ENCODE measurements at places on chromosomes 3 and 15. TPM values are rescaled to one million over a fixed set of nuclear protein-coding genes. Genes with fewer than 3 reads are reported as not detected.

DNA sequence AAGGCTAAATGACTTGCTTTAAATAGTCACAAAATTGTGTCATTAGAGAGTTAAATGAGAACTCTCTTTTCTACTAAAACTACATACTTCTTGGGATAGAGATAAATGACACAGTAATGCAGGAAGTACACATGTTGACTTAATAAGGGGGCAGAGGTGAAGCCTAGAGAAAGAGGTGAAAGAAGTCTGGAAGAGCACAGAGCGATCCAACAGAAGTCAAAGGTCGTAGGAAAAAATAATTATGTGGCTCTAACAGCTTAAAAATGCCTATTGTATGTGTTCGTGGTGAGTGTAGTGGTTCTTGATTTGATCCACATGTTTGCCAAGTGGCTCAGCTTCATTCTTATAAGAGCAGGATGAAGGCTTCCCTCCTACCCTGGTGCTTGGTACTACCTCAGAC, 61.7 kb downstream of the TMEM212 start:
- no peaks in the 10 kb centered on the region for H3K27me3 ChIP-seq
- DNase-seq = no peak
- no peaks in the 10 kb centered on the region for H3K4me1 ChIP-seq
- no peak overlapping the region for H3K27ac ChIP-seq

- H3K36me3 ChIP-seq = no peaks in the 10 kb centered on the region
- H3K27me3 ChIP-seq = no peaks in the 10 kb centered on the region
- no peak overlapping the region for H3K4me3 ChIP-seq
- peak; percentile 23 for DNase-seq
- H3K27ac ChIP-seq = no peak overlapping the region
Measured at GRCh38 chr3:104102386-104102785, 1264.3 kb upstream of the ALCAM start.

GRCh38 chr3:193872265-193872753, 263.6 kb upstream of the HES1 start:
- no peak for DNase-seq
- no peaks in the 10 kb centered on the region for H3K27me3 ChIP-seq
- no peak overlapping the region for H3K4me3 ChIP-seq
- H3K27ac ChIP-seq = no peak overlapping the region
- peaks cover 20% of the 10 kb centered on the region for H3K4me1 ChIP-seq
- no peaks in the 10 kb centered on the region for H3K36me3 ChIP-seq

DNA sequence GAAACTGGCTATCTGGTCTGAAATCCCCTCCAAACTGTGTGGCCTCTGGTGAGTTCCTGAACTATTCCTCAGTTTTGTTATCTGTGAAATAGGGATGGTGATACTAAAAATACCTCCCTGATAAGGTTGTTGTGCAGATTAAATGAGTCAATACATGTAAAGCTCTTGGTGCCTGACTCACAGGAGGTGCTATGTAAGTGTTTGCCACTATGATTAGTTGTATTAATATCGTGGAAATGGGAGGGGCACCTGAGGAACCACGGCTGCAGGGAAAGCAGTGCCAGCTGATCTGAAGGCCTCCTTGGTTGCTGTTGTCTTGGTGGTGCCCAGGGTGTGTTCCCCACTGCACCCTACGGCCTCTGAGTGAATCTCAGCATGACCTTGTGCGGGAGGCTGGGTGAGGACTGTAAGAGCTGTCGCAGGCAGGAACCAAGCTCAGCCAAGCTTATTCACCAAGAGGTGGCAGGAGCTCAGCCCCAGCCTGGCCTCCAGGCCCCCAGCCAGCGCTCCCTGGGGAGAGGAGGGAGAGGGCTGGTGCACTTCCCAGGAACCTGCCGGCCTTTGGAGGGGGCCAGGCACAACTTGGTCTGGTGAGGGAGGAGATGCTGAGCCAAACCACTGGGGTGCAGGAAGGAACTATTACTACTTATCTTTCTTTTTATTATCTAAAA, 44.8 kb upstream of the CCDC174 start:
- DNase-seq = no peak
- H3K27ac ChIP-seq = no peak overlapping the region
- no peak overlapping the region for H3K4me3 ChIP-seq
- H3K27me3 ChIP-seq = peaks cover 14% of the 10 kb centered on the region
- H3K4me1 ChIP-seq = no peaks in the 10 kb centered on the region

GRCh38 chr3:13457593-13457992, 22.5 kb upstream of the HDAC11 start:
- no peak overlapping the region for H3K27ac ChIP-seq
- no peak for DNase-seq
- H3K4me1 ChIP-seq = no peaks in the 10 kb centered on the region
- no peak overlapping the region for H3K4me3 ChIP-seq
- no peaks in the 10 kb centered on the region for H3K27me3 ChIP-seq

GRCh38 chr3:73423116-73423515, 201.6 kb downstream of the PDZRN3 start:
- H3K4me3 ChIP-seq = no peak overlapping the region
- H3K27me3 ChIP-seq = no peaks in the 10 kb centered on the region
- DNase-seq = no peak
- H3K27ac ChIP-seq = no peak overlapping the region

GRCh38 chr3:71407823-71408222, 175.7 kb downstream of the FOXP1 start:
- H3K36me3 ChIP-seq = no peaks in the 10 kb centered on the region
- no peak overlapping the region for H3K27ac ChIP-seq
- H3K4me3 ChIP-seq = no peak overlapping the region
- H3K27me3 ChIP-seq = no peaks in the 10 kb centered on the region
- no peak for DNase-seq

- H3K27me3 ChIP-seq = peaks cover 15% of the 10 kb centered on the region
- H3K27ac ChIP-seq = no peak overlapping the region
- H3K4me1 ChIP-seq = no peaks in the 10 kb centered on the region
- no peak for DNase-seq
Measured at GRCh38 chr3:57161915-57162314, 3.2 kb downstream of the IL17RD start.

GRCh38 chr15:48898032-48898431, 20.1 kb downstream of the EID1 start:
- H3K27me3 ChIP-seq = no peaks in the 10 kb centered on the region
- DNase-seq = no peak
- no peak overlapping the region for H3K27ac ChIP-seq
- H3K4me3 ChIP-seq = no peak overlapping the region
- no peaks in the 10 kb centered on the region for H3K4me1 ChIP-seq

The IL17RB gene
- total RNA-seq = 2.2 TPM

DNA sequence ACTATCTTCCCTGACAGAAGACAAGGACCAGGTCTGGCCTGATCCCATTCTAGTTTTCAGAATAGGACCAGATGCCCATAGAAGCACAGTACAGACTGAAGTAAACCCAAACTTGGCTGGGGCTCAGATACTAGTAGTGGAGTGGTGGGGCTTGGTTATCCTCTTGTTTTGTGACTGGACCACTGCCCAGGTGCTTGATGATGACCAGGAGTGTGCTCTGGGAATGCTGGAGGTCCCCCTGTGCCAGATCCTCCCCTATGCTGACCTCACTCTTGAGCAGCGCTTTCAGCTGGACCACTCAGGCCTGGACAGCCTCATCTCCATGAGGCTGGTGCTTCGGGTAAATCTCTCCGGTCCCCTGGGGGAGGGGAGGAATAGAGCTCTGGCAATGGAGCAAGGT, 36.3 kb downstream of the ESYT3 start:
- H3K4me3 ChIP-seq = no peak overlapping the region
- no peaks in the 10 kb centered on the region for H3K27me3 ChIP-seq
- H3K27ac ChIP-seq = no peak overlapping the region

DNA sequence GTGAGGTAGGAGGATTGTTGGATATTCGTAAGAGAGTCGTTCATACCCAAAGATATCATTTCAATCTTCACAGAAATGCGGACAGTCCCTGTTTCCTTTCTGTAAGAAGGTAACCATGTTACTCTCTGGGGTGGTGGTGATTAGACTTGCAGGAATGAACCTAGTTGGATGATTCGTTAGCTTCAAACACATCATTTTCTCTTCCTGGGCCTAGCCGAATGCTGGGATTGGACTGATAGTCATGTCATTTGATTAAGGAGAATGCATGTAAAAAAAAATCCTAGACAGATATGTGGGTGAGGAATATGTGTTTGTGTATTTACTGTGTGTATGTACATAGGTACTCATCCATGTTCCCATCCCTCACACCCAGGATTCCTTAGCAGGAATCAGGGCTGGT, 12.4 kb downstream of the SLCO3A1 start:
- no peaks in the 10 kb centered on the region for H3K36me3 ChIP-seq
- no peak overlapping the region for H3K27ac ChIP-seq
- H3K27me3 ChIP-seq = no peaks in the 10 kb centered on the region
- no peak overlapping the region for H3K4me3 ChIP-seq

- peak overlapping the region; percentile 88 for H3K4me3 ChIP-seq
- H3K36me3 ChIP-seq = no peaks in the 10 kb centered on the region
- peaks cover 7% of the 10 kb centered on the region for H3K4me1 ChIP-seq
- H3K27ac ChIP-seq = peak overlapping the region; percentile 99
- no peaks in the 10 kb centered on the region for H3K27me3 ChIP-seq
Measured at GRCh38 chr3:105369500-105370371, 3.0 kb downstream of the ALCAM start.

DNA sequence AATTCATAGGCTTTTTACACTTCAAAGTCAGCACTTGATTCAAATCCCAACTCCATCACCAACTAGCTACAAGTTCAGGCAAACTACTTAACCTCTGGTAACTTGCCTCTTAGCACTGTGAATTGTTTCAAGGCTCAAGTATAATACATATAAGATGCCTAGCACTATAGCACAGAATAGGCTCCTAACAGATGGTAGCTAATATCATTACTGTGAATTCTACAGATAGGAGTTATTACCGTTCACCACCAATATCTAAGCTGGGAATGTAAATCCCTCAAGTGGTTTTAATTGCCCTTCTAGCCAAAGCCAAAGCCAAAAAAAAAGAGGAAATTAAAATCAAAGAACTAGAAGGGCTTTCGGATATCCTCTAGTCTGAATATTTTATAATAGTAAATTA, 15.4 kb downstream of the DLG1 start:
- no peak overlapping the region for H3K27ac ChIP-seq
- H3K27me3 ChIP-seq = no peaks in the 10 kb centered on the region
- H3K36me3 ChIP-seq = peaks cover 11% of the 10 kb centered on the region
- no peak overlapping the region for H3K4me3 ChIP-seq
- H3K4me1 ChIP-seq = no peaks in the 10 kb centered on the region

DNA sequence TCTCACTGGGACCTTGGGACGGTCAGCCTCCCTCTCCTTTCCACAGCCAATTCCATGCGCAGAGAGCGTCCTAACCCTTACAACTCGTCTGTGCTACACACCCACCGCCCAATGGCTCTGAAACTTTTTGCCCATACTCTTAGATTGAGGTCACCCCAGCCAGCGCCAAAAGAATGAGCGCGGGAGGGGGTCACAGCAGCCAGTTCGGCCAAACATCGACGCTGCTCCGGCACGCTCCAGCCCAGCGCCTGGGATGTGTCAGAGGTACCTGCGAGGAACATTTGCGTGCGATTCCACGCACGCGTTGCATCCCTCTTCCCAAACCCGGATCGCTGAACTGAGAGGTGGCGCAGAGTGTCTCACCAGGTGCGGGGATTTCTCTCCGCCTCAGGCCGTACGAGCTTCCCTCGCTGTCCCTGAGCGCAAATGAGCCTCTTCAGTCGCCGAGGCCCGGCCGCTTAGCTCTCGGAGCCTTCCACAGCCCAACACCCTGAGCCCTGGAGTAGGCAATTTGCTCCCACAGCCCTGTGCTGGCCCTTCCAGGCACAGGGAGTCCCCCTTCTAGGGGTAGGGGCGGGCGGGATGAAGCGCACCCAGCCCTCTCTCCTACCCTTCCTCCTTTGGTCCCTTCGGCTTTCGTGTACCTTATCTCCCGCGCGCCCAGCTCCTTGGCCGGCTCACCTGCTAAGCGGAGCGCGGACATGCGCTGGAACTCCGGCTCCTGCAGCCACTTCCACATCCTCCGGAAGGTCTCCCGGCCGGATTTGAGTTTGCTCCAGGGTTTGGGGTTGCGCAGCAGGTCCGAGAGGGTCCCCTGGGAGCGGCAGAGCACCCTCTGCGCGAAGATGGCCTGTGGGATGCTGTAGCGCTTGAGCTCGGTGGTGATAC, 1.8 kb downstream of the ONECUT1 start:
- no peak overlapping the region for H3K4me3 ChIP-seq
- H3K36me3 ChIP-seq = no peaks in the 10 kb centered on the region
- no peak overlapping the region for H3K27ac ChIP-seq
- peaks cover 30% of the 10 kb centered on the region for H3K27me3 ChIP-seq
- DNase-seq = no peak
- peaks cover 3% of the 10 kb centered on the region for H3K4me1 ChIP-seq

Data from GM12878 (cell line).